ENCODE measurements at places on chromosomes 6 and 20.

- no peak for DNase-seq
These were observed 170.4 kb downstream of the PHF3 start for GRCh38 chr6:63805808-63806572.

DNA sequence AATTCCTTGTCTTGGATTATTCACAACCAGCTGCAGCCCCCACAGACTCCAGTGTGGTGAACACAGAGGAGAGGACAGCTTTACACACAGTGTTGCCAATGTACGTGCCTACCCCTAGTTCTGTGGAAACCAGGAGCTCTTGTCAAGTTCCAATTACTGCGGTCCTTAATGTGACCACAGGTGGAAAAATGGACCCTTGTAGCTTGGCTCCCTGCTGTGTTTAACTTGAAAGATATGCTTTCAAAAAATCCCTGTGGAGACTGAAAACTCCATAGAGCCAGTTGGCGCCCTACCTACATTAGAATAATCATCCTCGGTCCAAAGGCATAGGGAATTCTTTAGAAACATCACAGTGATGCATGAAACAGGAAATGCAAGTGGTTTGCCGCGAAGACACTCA is 118.3 kb upstream of the SLC22A23 start:
- no peak for DNase-seq

- no peak for DNase-seq
These were observed 220.8 kb upstream of the MARCKS start for GRCh38 chr6:113636357-113636824.

DNA sequence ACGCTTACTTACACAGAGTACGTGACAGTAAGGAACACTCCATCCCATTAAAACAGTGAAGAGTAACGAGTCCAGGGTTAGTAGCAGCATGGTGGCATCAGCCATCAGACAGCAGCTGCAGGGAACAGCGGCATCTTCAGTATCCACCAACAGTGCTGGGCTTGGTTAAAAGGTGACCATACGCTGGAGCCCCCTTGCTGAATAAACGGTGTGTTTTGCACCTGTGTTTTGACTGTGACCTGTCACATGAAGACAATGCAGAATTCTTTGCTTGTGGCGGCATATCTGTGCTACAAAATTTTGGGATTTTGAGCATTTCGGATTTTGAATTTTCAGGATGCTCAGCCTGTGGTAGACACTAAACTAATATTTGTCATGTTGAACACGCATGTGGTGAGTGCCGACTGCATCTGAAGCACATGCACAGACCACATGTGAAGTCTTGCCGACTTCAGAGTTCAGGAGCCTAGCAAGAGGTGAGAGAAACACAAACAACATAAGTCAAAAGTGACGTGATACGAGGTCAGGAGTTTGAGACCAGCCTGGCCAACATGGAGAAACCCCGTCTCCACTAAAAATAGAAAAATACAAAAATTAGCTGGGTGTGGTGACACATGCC is 69.3 kb upstream of the FRMD1 start:
- no peak for DNase-seq

- DNase-seq, result no peak
These were observed 5.7 kb downstream of the QKI start for GRCh38 chr6:163420289-163420614.

GRCh38 chr6:20182926-20183521 is 29.2 kb downstream of the MBOAT1 start:
- no peak for DNase-seq

DNA sequence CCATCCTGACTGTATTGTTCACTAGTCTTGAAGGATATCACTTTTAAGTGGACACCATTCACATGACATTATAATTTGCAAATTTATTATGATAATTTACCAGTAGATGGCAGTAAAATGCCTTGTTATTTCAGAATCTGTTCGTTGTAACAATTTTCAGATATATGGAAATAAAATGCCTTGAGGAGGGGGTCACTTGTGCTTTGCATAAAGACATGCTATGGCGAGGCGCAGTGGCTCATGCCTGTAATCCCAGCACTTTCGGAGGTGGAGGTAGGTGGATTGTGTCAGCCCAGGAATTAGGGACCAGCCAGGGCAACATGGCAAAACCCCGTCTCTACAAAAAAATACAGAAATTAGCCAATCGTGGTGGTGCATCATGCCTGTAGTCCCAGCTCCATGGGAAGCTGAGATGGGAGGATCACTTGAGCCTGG is 9.0 kb upstream of the NCOA6 start:
- no peak for DNase-seq

DNA sequence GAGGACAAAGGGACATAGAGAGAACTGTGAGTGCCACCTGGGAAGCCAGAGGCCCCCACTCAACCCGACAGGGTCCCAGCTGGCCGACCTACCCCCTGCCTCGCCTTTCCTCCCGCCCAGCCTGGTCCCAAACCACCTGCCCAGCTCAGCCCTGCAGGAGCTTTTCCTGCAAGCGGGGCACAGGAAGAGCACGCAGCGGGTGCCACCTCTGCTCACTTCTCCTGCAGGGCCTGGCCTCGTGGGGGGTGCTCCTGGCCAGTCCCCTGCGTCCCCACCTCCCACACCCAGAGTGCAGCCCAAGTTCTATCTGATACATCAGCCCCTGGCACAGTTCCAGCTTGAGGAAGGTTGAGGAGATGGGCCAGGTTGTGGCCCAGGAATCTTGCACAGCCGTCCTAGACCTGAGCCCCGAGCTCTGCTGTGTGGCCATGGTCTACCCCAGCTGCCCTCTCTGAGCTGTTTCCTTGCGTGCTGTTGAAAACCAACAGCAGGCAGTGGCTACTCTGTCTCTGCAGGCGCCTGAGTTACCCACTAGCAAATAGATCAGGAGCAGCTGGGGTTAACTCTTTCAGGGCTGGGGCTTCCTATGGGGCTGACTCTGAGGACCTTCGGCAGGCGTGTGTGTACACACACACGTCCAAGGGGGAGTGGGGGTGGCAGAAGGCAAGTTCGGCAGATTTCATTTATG is 1.7 kb downstream of the NECAB3 start:
- DNase-seq, result no peak

GRCh38 chr20:45218124-45218523 is 3.0 kb upstream of the SEMG2 start:
- no peak for DNase-seq

GRCh38 chr6:166872531-166873009 is 83.8 kb downstream of the RNASET2 start:
- no peak for DNase-seq

- DNase-seq, result peak; percentile 3
These were observed 984 bp downstream of the TNFRSF21 start for GRCh38 chr6:47308552-47309290.

DNA sequence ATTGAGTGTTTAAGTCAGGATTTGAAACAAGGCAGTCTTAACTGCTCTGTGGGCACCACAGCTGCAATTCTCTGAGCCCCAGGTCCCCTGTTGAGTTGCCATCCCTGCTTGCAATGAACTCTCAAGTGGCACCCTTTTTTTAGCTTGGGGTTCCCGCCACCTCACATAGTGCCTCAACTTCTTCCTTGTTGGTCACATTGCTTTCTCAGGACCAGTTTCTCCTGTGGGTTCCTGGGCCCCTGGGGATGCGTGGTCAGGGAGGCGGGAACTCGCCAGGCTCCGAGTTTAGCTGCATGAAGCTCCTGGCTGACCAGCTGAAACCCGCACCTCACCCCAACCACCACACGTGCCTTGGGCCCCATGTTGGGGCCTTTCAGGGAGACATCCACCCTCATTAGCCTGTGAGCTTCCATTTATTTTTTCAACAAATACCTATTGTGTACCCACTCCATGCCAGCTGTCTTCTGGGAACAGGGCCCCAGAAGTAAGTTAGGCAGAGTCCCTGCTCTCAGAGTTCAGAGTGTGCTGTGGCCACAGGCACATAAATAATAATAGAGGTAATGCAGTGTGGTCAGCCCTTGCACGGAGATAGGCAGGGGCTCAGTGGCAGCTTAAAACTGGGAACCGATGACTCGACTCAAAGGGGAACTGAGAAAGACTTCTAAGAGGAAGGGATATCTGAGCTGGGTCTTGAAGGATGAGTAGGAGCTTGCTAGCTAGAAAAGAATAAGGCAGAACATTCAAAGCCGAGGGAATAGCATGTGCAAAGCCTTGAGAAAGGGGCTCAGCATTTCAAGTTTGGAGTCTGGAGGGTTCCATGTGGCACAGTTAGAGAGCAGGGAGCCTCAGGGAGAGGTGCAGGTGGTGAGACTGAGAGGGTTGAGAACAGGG is 33.9 kb upstream of the FAM83D start:
- DNase-seq, result no peak

- DNase-seq, result no peak
These were observed 147.3 kb downstream of the DLL1 start for GRCh38 chr6:170143401-170144150.

DNA sequence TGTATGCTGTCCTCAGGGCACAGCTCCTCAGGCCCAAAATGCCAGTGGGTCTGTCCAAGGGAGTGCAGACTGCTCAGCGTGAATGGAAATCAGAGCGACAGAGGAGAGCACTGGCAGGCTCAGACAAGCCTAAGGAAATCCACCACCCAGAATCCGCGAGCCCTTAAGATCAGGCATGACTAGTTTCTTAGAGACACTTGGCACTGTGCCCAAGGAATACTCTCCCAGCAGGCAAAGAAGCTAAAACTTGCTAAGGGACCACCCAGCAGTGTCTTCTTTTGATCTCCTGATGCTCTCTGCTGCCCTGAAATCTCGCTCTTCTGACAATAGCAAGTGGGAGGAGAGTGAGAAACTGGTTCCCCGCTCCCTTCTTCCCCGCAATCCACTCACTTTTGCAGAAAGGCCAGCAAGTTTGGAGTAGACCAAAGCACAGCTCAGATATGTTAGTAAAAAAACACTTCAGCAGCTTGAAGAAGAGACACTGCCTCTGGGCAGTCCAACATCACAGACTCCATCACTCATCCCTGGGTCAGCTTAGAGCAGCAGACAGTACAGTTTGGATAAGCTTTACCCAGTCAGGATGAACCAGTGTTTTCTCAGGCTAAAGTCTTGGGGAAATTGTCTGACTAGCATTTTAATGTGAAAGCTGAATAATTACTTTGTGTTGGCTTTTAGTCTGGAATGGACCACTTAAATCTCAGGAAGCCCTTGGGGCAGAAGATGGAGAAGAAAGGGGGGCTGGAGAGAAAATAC is 32.4 kb downstream of the TRAF3IP2 start:
- DNase-seq, result no peak

DNA sequence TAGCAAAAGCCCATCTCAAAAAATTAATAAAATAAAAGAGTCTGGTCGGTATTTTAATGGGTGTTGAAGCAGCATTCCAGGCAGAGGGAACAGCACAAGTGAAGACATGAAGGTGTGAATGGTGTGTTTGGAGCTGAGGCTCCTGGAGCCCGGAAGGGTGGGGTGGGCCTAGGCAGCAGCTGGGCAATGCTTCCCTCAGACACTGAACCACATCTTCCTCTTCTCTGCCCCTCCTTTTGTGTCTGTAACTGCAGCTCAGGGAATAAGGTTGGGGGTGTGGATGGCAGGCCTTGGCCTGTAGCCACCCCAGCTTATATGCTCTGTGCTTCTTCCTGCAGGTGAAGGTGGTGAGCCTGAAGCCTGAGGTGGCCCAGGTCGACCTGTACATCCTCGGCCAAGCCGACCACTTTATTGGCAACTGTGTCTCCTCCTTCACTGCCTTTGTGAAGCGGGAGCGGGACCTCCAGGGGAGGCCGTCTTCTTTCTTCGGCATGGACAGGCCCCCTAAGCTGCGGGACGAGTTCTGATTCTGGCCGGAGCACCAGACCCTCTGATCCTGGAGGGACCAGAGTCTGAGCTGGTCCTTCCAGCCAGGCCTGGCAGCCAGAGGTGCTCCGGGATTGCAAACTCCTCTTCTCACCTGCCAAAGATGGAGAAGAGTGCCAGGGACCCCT is 26.6 kb downstream of the POFUT1 start:
- no peak for DNase-seq

DNA sequence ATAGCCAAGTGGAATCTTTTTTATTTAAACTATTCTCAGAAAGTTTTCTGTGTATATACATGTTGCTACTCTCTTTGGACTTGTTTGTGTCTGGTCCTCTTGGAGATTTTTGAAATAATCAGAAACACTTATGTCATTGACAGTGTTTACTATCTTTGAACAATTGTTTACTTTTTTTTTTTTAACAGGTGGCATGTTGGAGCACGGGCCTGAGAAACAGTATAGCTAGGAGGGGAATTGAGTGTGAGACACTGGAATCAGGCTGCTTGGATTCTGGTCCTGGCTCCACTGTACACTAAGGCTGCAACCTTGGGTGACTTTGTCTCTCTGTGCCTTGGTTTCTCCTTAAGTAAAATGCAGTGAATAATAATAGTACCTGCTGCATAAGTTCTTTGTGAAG is 279.6 kb downstream of the PRL start:
- DNase-seq, result no peak

DNA sequence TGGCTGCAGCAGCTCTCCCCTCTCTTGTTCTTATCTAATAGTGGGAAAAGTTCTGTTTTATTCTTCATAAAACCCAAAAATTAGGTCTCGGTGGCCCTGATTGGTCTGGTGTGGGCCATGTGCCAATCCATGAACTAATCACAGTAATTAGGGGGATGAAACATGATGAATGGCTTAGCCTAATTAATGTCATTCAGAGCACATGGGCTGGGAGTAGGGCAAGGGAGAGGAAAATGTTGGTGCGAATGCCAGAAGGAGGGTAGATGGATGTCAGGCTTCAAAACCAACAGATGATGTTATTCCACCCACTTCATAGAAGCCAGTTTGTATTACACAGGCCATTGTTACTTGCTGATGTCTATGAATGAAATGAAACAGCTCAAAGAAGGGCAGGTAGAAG is 46.5 kb downstream of the PLEKHG1 start:
- no peak for DNase-seq

DNA sequence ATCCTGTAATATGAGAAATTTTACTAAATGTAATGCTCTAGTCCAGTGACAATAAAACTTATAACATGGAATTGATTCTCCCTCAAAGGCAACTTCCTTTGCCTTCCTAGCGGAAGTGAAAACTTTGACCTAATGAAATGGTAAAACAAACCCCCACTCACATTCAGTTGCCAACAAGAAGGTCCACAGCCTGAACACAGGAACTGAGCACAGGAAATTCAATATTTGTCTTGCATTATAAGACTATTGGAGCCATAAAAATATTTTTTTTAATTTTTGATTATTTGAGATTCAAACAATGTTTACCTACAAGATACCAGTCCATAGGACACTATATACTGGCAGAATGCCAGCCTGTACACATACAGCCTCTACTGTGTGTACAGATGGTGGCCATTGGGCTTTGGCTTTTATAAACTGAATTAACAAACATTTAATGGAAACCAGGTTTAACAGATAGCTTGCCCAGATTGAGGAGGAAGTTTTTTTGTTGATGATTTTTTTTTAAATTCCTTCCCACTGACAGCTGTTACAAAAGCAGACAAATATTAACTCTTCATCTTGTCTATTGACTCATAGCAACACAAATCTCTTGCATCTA is 481.5 kb upstream of the JAG1 start:
- DNase-seq, result no peak

GRCh38 chr20:23337312-23337711 is 13.3 kb upstream of the NXT1 start:
- no peak for DNase-seq

- DNase-seq, result no peak
These were observed 59.4 kb downstream of the INSM1 start for GRCh38 chr20:20427227-20427864.

- DNase-seq, result peak; percentile 11
These were observed 11.1 kb downstream of the CDH4 start for GRCh38 chr20:61263084-61263695.

- DNase-seq, result no peak
These were observed 7.2 kb upstream of the CCNC start for GRCh38 chr6:99575544-99576227.

Measured in activated naive CD4-positive, alpha-beta T cell treated with Interleukin-2 at 50 U/mL for 16 hours (primary cell).